ENCODE measurements at places on chromosomes 1 and 21.

GRCh38 chr1:35326246-35326866, 57.8 kb downstream of the ZMYM4 start:
- DNase-seq = no peak

GRCh38 chr1:169491845-169492281, 6.1 kb upstream of the SLC19A2 start:
- DNase-seq = peak; percentile 72

DNA sequence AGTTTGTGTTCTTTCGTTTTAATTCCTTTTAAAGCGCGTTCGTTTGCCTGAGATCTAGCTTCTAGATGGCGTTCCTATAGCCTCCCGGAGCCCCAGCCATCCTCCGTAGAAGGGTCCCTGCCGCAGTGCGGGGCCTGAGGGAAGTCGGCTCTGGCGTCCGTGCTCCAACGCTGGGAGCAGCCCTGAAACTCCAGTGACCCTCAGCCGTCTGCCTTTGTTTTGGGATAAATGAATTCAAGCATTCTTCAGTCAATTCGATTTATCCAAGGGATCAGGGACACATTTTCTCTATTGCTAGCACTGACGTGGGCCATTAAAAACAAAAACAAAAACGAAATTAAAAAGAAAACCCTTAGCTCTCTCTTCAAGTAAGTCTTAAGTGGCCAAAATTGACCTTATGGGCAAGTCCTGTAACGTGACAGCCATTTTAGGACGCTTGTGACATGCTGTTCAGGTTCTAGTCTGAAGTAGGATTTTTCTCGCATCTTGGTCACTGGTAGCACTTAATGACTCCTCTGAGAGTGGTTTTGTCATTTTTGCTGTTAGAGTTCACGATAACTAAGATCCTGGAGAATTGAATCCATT, 742 bp upstream of the HSPA13 start:
- DNase-seq = no peak

DNA sequence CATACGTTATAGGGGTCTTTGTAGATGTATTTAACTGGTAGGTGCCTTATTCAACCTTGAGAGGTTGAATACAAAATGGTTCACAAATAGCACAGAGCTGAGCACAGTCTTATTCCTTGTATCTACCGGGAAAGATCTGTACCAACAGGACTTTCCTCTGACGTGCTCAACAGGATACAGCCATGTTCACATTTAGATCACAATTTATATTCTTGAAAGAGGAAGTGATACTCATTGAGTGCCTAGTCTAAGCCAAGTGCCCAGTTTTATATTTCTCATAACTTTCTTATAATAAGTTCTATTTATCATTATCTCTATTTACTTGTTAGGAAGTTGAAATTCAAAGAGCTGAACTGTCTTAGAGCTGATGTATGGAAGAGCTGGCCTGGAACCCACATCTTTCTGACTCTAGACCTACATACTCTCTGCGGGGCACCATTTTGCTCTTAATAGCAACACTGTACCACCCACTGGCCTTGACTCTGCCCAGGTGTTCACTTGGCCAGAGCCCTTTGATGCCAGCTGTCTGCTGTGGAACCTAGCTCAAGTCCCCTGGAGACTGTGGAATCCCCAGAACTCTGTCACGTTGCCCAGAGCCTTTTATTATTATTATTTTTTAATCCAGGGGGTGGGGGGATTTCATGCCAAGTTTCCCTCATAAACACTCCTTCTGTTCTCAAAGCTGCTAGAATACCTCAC, 156.2 kb downstream of the TPR start:
- DNase-seq = no peak

All from T-helper 2 cell (primary cell).